Iris pigment epithelial cell (primary cell): ENCODE measurements at places on chromosomes 1 and 21.
A peak's percentile ranks its signal among the peaks of the same experiment; 100 is the strongest.

- DNase-seq, result no peak
Measured at GRCh38 chr1:106960412-106960811, 96.1 kb upstream of the PRMT6 start.

DNA sequence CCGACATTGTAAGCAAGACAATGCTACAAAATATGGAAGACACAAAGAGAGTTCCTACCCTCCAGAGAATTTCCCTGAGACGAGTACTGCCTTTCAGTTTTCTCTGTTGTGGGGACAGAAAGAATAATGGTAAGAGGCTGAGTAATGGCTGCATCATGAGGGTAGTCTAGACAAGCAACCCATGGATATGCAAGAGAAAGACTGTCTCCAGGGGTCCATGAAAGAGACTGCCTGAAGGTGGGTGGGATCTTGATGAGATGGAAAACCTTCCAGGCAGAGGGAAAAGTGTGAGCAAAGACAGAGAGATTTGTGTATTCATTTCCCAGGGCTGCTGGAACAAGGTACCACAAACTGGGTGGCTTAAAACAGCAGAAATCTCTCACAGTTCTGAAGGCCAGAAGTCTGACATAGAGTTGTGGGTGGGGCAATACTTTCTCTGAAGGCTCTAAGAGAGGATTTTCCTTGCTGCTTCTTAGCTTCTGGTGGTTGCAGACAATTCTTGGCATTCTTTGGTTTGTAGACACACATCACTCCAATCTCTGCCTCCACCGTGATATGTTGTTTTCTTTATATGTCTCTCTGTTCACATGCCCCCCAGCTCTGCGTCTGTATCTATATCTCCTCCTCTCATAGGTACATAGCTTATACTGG, 41.4 kb downstream of the ANP32E start:
- DNase-seq, result peak; percentile 95

DNA sequence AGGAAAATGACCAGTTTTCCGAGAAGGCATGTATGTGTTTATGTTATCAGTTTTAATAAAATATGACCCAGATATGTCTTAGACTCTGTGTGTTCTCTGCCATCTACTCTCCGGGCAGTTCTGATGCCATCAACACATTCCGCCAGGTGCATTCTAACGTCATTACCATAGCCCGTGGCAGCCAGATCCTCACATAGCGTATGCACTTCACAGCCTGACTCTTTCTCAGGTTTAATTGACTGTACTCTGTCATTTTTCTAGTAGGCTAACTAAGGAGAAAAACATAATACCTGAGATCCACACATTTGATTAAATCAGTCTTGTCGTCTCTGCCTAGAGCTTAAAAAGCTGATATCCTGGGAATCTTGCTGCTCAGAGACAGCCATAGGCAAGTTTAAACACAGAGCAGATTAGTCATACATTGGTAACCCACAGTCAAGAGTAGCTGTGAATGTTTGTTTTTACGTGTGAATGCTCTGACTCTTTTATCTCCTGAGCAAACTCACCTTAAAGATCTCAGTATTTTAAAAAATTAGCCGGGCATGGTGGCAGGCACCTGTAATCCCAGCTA, 175.9 kb downstream of the GREM2 start:
- DNase-seq, result peak; percentile 42

DNA sequence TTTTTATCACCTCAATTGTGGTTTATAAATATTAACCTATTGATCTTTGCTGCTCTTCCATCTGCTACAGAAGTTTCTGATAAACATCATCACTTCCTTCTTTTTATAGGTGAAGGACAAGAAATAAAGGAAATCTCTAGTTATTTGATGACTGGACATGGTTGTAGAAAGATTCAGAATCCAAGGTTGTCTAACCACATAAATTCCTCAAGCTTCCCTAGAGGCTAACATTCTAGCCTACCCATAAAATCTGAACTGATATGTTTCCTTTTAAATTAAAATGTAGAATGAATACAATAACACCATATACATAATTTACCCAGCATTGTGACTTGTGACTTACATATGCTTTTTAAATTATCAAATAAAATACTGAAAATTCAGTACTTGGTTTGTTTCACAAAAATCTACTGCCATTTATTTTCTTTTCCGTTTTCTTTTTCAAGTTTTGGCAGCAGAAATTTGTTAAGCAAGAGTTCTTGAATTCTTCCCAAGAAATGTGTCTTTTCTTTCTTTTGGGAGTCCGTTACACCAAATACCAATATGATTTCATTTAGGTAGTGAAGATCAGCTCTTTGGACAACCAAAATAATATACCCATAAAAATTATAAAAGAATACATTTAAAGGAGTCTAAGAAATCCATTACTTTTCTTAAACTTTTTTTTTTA, 513.2 kb upstream of the ADGRL2 start:
- no peak for DNase-seq

- DNase-seq, result no peak
Measured at GRCh38 chr1:232561381-232561780, 68.6 kb downstream of the SIPA1L2 start.

DNA sequence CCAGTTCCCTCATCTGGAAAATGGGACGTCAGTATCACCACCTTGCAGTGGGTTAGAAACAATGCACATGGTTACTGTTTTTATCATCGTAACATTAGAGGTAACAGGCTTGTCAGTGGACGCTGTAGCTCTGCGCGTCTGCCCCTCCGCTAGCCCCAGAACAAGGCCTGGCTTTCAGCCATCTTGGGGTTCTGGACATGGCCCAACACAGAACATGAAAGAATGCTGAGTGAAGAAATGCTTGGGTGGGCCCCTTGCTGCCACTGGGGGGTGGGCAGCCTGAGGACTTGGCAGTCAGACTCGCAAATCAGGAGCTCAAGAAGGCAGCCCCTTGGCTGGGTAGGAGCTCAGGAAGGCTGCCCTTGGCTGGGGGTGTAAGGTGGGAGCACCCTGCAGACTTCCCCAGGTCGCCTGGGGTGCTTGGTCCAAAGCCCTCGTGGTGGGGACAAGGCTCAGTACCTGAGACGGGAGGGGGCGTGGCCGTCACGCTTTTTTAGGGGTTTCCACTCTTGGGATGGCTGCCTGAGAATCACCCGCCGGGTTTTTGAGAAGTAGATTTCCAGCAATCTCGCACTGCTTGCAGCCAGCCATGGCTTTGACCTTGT, 51.7 kb downstream of the SLC37A1 start:
- no peak for DNase-seq

DNA sequence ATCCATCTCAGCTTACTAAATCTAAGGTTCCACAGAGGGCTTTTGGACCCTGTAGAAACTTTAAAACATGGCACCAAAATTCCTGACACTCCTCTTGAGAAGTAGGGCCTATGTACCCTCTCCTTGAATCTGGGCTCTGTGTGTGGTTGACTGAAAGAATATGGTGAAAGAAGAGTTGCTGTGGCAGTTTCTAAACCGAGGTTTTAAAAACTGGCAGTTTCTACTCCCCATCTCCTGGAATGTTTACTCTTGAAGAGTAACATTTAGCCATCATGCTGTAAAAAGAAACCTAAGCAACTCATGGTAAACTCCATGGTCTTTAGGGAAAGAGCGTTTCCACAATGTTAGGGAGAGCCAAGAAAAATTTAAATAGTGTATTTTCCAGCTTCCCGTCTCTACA, 4.6 kb upstream of the CMPK1 start:
- no peak for DNase-seq

GRCh38 chr1:241079047-241079446, 278.0 kb downstream of the RGS7 start:
- no peak for DNase-seq

DNA sequence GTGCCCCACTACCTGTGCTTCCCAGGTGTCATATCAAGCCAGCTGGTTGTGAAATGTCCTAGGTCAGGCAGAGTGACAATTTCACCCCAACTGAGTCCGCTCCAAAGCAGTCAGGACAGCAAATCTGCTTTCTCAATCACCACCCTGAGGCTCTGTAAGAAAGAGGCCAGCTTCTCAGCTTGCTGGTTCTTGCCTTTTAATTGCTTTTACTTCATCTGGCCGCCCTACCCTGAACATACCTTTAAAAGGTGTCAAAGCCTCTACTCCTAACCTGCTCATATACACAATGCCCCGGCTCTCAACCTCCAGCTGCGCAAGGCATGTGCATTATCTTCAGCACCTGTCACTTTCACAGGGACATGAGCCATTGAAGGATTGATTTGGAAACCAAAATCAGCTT, 581.6 kb downstream of the NPHP4 start:
- DNase-seq, result no peak

DNA sequence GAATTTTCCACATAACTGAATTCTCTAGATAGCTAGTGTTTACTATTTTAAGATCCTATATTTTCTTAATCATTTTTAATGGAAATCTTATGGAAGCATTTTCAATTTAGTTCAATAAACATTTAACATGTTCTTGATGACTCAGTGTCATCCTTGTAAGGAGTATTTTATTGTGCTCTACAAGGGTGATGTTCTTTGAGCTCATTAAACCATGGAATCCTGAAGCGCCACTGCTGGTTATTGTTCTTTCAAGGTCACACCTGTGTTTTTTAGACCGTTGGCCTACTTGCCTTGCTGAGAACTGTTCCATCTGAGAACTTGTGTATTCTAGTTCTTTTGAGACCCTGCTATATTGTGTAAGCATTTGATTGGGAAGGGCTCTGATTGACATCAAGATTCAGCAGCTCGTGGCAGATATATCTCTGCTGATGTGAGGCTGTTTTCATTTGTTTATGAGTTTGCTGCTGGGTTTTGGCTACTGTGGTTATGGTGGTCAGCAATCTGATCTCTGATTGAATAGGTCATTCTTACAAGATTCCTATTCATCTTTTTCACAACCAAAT, 132.0 kb downstream of the GIPC2 start:
- DNase-seq, result peak; percentile 31

DNA sequence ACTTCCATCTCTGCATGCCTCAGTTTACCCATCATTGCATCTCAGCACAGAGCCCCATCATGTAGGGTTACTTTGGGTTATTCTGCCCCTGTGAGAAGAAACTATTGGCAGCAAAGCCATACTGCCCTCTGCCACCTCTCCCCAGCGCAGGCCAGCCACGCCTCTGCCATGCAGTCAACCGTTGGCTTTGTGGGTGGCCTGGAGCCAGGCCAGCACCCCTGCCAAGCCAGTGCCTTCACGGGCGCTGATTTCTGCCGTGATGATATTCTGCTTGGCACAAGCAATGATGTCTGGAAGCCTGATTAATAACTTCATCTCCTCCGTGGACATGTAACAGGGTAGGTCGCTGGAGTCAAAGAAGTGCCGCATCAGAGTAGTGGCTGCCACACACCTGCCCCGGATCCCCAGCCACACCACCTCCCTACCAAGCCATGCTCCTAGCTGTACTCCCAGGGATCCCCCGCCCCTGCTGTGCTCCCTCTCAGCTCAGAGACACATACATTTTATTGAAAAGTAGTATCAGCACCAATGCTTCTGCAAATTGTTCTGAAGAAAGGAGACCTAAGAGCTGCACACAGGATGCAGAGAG, 15.0 kb upstream of the CEP85 start:
- DNase-seq, result no peak

DNA sequence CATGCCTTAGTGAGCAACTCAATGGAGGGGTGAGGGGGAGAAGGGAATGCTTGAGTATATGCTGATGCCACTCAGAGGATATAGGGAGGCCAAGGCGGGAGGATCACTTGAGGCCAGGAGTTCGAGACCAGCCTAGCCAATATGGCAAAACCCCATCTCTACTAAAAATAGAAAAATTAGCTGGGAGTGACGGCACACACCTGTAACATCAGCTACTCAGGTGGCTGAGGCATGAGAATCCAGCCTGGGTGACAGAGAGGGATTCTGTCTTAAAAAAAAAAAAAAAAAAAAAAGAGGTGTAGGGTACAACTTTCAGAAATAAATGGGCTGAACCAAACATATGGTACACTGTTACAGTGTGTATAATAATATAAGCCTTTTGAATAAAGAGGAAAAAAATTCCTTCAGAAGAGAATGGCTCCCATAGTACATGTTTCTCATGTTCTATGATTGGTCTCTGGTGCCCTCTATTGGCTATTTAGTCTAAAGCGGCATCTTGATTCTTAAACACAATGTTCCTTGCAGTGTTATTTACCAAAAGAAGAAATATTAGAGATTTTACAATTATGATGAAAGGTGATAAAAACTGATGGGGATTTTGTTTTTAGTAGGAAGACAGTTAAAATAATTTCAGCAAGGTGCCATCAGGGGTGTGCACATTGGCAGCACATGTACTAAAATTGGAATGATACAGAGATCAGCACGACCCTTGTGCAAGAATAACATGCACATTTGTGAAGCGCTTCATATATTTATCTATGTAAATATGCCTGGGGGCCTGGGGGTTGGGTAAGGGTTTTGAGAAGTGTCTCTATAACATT, 109.8 kb downstream of the PATJ start:
- peak; percentile 73 for DNase-seq

GRCh38 chr1:230441183-230442029, 15.3 kb upstream of the PGBD5 start:
- DNase-seq, result no peak

- DNase-seq, result no peak
Measured at GRCh38 chr1:160438935-160439334, 38.6 kb downstream of the VANGL2 start.
